Frontal cortex (tissue), 4 donors: ENCODE measurements at places on chromosomes 3 and 15. TPM values are rescaled to one million over a fixed set of nuclear protein-coding genes. Genes with fewer than 3 reads are reported as not detected.

ITGA11 gene
- 2.0 TPM for total RNA-seq

DNA sequence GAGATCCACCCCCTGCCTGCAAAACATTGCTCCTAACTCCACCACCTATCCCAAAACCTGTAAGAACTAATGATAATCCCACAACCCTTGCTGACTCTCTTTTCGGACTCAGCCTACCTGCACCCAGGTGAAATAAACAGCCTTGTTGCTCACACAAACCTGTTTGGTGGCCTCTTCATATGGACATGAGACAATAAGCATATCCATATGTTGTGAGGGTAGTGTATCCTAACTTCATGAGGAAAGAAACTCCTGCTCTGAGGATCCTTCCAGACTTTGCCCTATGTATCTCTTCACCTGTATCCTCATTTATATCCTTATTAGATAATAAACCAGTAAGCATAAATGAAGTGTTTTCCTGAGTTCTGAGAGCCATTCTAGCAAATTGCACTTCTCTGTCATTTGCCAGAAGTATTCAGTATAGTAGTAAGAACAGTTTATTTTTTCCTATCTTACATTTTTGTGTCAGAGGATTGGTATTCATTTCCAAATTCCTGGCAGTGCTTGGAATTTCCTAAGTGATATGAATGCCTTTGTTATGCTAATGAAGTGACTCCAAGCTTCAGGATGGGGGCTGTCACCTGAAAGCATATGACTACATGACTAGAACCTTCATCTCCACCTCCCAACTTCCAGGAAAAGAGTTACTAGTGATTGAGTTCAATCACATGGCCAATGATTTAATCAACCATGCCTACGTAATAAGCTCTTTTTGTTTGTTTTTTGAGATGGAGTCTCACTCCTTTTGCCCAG lies 30.2 kb downstream of the TTBK2 start:
- DNase-seq, result no peak

DNA sequence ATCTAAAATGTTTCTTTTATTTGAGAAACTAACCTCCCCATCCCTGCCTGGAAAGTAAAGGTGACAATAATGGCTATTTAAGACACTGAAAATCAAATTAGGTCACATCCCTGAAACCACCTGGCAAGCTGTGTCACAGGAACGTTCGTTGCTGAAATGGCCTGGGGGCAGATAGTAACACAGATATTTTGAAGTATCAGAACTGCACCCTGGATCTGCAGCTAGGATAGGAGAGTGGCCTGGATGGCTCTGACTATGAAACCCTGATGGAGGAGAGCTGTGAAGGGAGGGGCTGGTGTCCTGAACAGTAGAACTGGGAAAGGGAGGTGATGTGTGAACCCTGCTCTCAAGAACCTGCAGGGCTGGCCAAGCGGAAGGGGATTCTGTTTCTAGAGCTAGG lies 648.3 kb upstream of the CFAP20DC start:
- DNase-seq, result no peak

DNA sequence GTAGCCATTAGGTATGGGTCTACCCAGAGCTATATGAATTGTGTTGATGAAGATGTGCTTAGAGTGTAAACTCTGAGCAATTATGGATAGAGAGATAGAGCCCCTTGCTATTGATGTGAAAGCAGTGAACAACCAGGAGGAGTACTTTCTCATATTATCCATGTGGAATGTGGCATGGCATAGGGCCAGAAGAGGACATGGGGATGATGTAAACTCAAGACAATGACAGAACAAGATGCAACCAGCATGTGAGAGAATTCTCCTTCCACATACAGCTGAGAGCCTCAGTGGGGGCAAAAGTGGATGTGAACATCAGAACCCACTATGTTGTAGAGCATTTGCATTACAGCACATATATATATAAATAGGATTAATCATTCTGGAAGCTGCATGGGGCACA lies 36.4 kb upstream of the BNC1 start:
- DNase-seq, result no peak

NPAP1 gene
- 0.41 TPM for total RNA-seq
